ENCODE measurements at places on chromosomes 4 and X.

DNA sequence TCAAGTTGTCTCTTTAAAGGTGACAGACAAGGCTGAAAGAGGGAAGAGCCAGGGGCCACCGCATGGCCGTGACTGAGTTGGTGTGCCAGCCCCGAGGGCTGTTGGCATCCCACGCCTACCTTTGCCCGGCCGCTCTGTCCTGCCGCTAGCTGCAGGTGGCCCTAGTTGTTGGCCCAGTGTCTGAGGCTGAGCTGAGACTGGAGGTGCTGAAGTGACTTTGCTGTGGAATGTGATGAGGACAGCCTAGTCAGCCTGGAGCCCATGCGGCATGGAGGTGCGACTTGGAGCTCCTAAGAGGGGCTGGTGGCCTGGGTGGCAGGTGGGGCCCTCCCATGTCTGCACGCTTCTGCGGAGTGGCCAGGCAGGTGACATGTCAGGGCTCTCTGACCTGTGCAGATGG is 6.6 kb downstream of the TADA2B start:
- no peak for DNase-seq

DNA sequence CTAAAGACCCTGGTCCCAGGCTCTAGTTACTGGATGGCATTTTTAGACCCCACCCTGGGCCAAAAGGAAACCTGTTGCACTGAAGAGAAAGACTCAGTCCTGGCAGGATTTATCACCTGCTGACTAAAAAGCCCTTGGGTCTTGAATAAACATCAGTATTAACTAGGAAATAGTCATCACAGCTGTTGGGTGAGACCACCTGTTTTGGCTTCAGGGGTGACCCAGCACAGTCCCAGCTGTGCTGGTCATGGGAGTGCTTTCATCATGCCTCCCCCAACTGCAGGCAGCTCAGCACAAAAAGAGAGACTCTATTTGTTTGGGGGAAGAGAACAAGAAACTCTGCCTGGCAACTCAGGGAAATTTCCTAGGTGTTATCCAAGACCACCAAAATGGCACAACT is 903.2 kb downstream of the C4orf33 start:
- no peak for DNase-seq

DNA sequence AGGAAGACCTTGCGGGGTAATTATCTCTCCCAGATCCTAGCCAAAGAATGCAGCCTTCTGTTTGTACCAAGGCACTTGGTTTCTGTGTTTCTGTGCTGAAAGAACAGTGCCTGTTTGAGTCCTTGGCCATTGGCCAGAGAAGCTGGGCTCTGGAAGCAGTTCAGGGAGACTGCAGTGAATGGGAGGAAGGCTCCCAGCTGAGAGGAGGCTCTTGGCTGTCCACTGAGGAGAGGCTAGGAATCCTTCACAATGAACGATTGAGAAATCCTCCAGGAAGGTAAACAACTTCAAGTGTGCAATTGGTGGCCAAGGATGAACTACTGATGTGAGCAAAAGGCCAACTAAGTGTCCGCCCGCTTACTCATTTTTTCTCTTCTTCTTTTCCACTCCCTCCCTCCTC is 61.3 kb downstream of the HS3ST1 start:
- no peak for DNase-seq

DNA sequence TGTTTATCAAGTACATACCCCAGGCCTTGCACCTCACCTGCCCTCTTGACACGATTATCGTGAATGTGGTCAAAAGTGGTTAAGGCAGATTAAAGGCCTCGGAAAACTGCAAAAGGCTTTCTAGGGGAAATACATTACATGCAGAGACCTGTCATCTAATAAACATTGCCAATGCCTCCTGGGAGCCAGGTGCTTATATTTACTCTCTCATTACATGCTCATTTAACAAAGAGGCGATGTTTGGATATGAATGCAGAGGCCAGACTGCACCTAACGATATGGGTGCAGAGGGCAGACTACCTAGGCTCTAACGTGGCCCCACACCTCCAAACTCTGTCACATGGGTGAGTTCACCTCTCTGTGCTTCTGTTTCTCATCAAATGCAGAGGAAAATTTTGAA is 14.5 kb downstream of the CRMP1 start:
- no peak for DNase-seq

DNA sequence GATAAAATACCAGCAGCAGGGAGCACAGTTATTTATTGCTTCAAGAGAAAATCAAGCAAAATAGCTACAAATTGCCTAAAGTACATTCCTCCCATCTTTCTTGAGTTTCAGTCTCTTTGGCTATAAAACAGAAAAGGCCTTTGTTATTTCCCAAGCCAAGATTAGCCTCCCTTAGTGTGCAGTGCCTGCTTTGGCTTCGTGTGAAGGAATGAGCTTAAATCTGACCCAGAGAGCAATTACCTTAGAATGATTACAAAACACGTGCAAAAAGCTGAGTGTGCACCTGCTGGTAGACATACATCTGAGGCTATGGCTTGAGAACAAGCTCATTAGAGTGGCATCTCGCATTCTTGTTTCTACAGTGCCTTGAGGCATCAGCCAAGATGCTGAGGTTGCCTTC is 250.8 kb downstream of the C4orf33 start:
- no peak for DNase-seq

- no peak for DNase-seq
These were observed 260.0 kb downstream of the GLUD2 start for GRCh38 chrX:121307449-121307848.

DNA sequence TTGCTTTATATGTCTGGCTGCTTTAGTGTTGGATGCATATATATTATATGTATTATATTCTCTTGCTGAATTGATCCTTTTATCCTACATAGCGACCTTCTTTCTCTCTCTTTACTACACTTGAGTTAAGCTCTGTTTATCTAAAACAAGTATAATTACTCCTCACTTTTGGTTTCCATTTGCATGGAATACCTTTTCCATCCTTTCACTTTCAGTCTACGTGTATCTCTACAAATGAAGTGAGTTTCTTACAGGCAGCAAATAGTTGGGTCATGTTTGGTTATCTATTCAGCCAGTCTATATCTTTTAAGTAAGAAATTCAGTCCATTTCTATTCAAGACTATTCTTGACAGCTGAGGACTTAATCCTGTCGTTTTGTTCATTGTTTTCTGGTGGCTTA is 167.5 kb upstream of the USP38 start:
- DNase-seq = no peak

- no peak for DNase-seq
These were observed 408.9 kb upstream of the FTHL17 start for GRCh38 chrX:31480696-31481095.

DNA sequence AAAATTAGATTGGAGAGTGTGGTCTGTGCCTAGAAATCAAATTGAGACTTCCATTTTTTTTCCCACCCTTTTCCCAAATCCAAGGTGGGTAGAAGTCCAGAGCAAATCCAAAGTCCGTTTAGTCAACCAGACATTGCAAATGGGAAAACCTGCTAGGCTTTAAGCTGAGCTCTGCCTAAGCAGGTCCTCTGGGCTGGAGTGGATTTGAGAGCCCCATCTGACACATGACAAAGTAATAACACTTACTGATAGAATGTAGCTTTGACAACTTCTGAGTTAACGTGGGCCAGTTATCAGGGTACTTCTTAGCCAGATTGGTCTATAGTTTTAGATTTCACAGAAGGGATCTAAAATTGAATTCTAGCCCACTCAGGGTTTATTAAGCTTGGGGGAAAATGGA is 242.3 kb downstream of the GALNTL6 start:
- DNase-seq = no peak

DNA sequence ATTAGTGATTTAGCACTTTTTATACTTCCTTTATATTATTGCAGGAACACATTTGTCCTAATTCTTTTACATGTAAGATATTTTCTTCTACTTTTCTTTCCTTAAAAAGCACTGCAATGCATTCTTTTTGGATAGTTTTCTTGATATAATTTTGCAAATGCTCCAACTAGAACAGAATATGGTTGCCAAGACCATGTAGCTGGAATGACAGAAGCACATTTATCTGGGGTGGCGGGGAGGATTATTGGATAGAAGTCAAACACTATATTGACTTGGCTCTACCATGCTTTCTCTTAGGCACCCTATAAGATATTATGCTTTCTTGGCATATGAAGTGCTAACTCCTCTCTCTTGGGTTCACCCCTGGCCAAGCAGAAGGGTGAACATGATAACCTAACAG is 983.5 kb downstream of the FAT4 start:
- no peak for DNase-seq
